ENCODE measurements at places on chromosomes 5 and 9. TPM values are rescaled to one million over a fixed set of nuclear protein-coding genes. Genes with fewer than 3 reads are reported as not detected.

The RNF180 gene
- total RNA-seq, result 5.7 TPM

DNA sequence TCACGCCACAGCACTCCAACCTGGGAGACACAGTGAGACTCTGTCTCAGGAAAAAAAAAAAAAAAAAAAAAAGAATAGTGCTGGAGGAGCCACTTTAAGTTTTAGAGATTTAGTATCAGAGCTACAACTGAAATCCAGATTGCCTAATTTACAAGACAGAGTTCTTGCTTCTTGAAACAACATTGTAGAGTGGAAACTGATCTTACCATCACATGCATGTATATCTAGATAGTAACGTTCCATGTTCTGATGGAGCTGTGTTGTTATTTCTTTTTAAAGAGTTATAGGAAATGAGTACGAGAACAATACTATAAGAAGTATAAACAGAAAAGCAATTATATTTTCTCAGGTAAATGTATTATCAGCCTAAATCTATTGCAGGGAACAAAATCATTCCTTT, 48.9 kb downstream of the TBCA start:
- no peak for DNase-seq

- peak; percentile 54 for DNase-seq
Measured at GRCh38 chr9:70113403-70114022, 69.9 kb downstream of the MAMDC2 start.

DNA sequence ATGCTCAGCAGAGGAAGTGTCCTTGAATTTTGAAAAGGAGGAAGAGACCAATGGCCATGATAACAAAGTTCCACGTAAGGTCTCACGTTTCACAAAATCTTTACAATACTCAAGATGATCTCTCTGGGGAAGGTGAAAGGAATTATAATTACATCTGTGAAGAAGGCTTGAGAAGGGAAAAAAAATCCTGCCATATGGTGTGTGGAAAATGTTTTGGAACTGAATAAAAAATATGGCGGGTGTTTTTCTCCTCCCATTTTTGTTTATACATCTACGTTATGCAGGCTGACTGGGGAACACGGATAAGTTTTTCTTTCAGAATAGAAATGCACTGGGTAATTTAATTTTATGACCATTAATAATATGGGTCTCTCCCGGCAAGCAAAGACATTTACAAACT, 425.6 kb upstream of the BRINP1 start:
- no peak for DNase-seq

The JADE2 gene
- 34.0 TPM for total RNA-seq

Data from foreskin keratinocyte (primary cell).